ENCODE measurements at places on chromosomes 6 and 20.

- DNase-seq = no peak
Measured at GRCh38 chr20:54212226-54212625, 4.3 kb downstream of the PFDN4 start.

DNA sequence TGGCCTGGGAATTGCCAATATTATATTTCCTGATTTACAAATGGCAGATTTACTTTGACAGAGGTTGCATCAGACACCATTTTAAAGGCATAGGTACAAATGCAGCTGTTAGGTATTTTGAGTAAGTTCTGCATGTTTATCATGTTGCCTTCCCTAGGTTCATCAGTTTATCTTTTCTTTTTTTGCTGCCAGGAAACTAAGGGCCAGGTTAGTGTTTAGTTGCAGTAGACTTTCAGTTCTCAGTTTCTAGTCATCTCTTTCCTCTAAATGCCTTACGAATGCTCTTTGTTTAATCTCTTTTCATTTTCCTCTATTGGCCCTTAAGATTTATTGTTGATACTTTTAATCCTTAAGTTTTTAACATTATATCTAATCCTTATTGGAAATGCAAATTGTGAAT, 129.9 kb downstream of the SMAP1 start:
- DNase-seq = no peak

GRCh38 chr6:16756660-16757255, 4.5 kb downstream of the ATXN1 start:
- DNase-seq = no peak

DNA sequence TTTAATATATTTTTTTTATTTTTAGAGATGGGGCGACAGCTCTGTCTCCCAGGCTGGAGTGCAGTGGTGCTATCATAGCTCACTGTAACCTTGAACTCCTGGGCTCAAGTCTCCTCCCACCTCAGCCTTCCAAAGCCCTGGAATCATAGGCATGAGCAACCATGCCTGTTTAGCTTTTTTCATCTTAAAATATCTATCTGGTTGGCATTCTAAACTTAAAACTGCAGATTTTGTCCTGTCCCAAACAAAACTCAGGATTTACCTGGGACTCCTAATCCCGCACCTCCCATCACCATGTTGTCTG, 124.7 kb downstream of the SULF2 start:
- DNase-seq = no peak

DNA sequence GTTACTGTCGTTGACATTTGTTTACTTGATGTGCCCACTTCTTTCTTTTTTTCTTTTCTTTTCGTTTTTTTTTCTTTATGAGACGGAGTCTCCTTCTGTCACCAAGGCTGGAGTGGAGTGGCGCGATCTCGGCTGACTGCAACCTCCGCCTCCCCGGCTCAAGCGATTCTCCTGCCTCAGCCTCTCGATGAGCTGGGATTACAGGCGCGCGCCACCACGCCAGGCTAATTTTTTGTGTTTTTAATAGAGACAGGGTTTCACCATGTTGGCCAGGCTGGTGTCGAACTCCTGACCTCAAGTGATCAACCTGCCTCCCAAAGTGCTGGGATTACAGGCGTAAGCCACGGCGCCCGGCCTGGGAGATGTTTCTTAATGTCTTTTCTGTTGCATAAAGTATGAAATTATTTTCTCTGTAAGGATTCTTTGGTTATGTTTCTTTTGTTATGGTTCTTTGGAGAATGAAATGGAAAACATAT, 33.3 kb upstream of the PRSS16 start:
- DNase-seq = no peak

DNA sequence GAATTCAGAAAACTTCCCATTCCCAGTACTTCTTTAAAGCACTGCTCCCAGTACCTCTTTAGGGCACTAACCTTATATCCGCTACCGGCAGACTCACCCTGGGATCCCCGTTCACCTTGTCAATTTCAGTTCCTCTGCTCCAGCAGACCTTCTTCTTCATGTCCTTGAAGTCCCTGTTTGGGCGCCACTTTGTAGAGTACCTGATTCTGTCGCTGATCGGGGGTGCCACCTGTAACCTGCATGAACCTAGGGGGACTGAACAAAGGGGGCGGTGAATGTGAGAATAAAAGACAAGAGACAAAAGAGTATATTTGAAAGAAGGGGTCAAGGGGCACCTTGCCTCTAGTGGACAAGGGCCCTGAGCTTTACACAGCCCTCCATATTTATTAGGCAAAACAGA, 4.9 kb upstream of the GINS1 start:
- no peak for DNase-seq

GRCh38 chr6:29792123-29793035, 35.2 kb upstream of the HLA-G start:
- peak; percentile 84 for DNase-seq

Measured in activated CD4-positive, alpha-beta memory T cell treated with anti-CD3 and anti-CD28 coated beads for 36 hours (primary cell).